Hepatic stellate cell (primary cell): ENCODE measurements at places on chromosomes 13 and 19.

GRCh38 chr19:14786421-14786851, 8.1 kb upstream of the ADGRE2 start:
- DNase-seq: no peak

DNA sequence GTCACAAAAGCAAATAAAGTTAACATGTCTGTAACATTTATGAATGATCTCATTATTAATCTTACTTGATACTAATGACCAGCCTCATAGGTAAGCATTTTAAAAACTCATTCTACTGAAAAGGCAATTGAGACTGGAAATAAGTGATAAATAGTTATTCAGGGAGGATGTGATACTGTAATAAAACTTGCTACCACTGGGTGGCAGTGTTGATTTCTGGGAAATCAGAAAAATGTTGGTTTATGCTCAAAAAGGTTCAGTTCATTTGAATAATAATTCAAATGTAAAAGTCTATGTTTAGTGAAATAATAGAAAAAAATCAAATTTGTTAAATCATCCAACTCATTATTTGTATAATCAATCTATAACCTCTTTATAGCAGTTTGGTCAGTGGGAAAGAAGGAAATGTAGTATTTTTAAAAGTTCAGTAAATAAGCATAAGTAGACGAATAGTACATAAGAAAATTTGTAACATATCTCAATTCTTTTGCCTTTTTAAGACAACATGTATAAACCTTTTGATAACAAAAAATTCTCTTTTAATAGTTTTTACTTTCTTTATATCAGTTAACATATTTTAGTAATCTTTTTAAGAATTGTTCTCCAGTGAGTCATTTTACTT, 9.6 kb downstream of the ABHD13 start:
- DNase-seq: no peak

DNA sequence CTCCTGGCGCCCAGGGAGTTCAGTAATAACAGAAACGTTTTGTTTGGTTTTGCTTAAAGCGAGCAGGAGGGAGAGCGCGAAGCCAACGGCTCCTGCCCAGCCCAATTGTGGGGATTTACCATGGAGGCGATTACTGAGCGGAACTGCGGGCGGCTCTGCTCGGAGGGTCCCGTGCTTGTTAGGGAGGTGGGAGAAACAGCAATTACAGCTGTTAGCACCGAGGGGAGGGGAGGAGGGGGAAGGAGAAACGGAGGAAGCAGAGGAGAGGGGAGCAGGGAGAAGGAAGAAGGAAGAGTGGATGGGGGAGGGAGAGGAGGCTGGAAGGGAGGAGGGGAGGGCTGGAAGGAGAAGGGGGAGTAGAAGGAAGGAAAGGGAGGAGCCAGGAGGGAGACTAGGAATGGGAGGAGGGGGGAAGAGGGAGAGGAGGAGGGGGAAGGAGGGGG, 7.7 kb upstream of the ONECUT3 start:
- DNase-seq: no peak

GRCh38 chr13:41674246-41674645, 216.9 kb downstream of the RGCC start:
- DNase-seq: no peak

DNA sequence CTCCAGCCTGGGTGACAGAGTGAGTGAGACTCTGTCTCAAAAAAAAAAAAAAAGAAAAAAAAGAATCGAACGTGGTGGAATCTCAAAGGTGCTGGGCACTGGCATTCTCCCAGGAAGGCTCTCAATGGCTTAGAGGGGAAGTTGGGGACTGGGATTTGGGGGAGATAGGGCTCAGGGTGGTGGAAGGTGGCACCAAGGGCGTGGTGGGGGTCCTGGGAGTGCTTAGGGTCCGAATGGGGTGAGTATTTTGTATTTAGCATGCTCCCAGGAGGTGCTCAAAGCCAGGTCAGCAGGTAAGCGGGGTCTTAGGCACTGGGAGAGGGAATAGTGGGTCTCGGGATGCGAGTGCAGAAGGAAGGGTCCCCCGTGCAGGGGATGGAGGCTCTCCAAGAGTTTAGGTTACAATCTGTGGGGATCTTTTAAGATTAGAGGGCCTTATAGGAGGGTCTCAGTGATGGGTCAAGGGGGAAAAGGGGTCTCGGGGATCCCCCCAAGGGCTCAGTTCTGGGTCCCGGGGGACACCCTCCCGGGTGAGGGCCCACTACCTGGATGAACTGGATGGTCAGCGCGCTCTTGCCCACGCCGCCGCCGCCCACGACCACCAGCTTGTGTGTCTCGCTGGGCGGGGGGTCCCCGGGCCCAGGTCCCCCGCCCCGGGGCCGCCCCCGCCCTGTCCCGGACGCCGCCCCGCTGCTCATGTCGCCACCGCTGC, 386 bp downstream of the RRAS start:
- no peak for DNase-seq
